NCI-H1436 (cell line): ENCODE measurements at places on chromosomes 13 and 19.
A peak's percentile ranks its signal among the peaks of the same experiment; 100 is the strongest.

DNA sequence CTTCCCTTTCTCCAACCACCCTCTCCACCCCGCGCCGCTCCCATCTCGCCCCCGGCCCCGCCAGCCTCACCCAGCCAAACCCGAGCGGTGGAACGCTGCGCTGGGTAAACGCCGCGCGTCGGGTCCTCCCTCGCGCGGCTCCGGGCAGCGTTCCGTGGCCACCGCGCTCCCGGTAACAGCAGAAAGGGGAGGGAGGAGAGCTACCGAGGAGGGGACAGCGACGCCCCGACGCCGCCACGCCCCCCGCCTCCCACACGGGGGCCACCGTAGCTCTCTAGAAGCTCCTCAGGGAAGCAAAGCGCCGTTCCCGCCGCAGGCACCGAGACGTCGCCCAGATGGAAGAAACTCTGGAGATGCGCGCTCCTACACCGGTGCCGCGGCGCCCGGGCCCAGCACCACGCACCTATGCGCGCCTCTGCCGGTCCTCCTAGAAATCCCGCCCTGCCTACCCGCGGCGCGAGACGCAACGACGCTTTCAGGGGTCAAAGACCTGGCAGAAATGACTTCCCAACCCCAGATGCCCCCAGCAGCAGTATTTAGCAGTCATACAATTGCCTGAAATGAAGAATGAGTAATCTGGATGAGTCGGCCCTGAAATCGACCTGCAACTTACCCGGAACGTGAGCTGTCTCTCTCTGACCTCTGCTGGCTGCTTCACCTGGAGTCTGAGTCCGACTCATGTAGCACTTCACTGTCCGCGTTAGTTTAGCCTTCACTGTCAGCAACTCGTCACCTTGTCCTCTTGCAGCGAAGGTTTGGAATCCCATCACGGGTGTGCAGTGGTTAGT, at the start of gene RUBCNL:
Gene RUBCNL (minus strand): TSS at position 189 of the 788 bp plus-strand sequence. CDS start 14,777 bp downstream, outside the sequence.
- DNase-seq, result peak; percentile 1

DNA sequence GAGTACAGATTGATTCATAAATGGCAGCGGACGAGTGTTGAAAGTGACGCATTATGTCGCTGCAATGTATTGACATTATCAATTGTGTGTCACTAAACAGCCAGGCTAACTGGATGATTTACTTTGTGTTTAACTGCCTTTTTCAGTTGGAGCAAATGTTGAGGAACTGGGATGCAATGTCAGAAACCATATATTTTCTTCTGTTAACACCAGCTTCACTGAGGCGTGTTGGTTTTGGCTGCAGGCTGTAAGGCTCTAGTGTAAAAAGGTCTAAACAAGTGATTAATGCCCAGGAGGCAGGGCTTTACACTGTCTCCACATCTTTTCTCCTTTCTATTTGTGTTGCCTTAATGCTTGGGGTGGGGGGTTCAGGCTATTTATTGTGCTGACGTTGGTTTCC, 80.1 kb downstream of the GGACT start:
- no peak for DNase-seq

- DNase-seq, result peak; percentile 80
Measured at GRCh38 chr19:18280247-18281081, 958 bp downstream of the JUND start.

DNA sequence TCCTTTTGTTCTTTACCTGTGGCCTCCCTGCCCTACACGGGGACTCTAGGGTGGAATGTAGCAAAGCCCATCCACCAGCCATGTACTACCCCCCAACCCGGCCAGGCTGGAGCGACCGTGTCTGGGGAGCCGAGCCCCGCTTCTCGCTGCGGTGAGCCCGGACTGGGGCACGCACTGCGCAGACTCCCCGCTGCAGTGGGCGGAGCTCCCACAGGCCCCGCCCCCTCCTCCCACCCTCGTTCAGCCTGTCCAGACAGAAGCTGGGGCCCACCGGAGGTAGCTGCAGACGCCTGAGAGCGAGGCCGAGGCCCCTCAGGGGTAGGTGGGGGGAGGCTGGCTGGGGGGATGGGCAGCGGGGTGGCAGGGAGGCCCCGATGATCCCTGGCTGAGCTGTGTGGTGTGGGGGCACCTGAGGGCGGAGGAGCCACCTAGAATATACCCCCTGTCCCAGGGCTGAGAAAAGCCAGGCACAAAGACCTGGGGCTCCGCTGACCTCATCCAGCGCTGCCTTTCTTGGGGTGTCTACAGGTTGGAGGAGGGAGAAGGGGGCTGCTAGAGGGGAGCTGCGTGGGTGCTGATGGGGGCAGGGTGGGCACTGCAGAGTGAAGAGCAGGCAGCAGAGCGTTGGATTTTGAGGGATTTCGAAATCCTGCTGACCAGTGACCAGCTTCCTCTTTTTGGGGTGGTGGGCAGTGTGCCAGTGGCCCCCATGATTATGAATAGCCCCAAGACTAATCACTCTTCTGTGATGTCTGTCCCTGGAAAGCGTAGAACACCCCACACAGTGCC, 17.3 kb downstream of the PLD3 start:
- DNase-seq, result peak; percentile 76

DNA sequence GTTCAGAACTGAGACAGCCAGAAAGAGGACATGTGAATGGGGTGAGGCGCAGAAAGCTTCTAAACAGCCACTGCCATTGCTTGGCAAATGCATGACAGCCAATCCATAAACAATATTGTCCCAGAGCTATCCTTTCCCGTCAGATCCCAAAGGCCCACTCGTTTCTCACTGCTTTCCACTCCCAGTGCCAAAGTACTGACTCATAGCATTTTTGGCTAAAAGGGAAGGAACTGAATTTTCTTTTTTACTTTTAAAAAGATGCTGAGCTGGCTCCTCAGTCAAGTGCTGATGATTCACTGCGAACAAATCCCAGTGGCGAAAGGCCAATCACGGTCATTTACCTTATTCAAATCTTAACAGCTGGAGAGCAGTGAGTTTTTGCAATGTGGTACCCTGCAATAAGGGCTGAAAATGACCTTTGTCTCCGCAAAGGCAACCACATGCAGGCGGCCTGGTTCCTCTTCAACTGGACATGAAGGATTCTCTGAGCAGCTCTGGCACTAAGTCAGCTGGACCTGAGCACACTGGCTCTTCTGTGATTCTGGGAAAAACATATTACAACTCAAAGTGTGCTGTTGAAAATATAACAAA, 151.7 kb downstream of the DCLK1 start:
- no peak for DNase-seq

DNA sequence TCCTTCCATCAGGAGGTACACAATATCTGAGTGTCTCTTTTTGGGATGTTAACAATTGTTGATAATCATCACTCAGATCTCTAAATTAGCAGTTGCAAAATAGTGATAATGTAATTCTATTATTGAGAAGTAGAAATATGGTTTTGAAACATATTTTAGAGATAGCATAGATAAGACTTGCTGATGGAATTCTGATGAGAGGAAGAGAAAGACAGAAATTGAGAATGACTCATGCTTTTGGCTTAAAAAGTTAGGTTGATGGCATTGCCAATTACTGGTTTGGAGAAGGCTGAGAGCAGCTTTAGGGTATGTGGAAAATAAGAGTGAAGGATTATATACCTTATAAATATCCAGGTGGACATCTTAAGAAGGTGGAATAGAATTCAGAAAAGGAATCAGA, 106.4 kb upstream of the EDNRB start:
- DNase-seq, result no peak

DNA sequence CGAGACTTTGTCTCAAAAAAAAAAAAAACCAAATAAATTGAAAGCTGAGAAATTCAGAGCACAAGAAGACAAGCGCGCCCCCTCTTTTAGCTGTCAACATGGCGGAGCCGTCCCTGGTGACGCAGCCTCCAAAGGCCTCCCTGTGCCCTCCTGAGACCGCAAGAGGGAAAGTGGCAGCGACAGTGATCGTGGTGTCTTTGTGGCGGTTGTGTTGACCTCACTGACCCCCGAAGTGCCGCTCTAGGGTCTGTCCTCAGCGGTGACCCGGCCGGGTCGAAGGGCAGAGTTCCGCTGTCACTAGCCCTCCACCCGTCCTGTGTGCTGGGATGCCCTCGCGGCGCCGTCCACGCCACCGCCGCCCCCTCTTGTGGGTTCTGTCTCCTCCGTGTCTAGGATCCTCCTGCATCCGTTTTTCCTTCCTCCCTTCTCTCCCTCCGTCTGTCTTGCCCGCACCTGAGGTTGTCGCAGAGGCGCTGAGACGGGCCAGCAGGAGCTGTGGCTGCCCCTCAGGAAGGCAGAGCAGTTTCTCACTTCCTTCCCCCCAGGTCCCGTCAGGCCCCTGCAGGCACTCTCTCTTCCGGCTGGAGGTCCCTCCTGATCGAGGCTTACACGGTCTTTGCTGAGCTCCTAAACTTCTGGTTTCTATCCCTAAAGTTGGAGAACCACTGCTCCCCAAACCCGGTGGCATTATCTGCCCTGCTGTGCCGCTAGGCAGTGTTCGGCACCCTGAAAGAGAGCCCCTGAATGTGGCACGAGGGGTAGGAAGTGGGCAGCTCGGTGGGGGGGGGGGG, 7.2 kb downstream of the UHRF1 start:
- DNase-seq, result no peak

DNA sequence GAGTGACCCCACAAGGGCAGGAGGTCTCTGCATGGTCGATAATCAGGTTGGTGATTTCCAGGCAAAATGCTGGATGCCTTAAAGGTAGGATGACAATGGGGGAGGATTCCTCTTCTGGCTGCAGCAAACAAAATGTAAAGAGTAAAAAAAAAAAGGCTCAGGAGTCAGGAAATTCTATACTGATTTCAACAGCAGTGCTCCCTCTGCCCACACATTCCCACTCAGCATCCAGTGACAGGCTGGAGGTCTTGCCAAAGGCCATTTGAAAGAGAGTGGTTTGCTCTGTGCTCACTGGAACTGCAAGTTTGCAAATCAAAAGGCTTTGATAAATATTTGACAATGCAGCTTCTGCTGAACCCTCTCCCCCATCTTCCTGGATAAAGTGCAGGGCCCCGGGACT, 135.4 kb downstream of the TNFRSF19 start:
- no peak for DNase-seq

- peak; percentile 93 for DNase-seq
Measured at GRCh38 chr13:108215436-108215835, at the start of gene LIG4. LIG4 (minus strand) TSS chr13:108215536; CDS start chr13:108211268, 4,268 bp downstream.

DNA sequence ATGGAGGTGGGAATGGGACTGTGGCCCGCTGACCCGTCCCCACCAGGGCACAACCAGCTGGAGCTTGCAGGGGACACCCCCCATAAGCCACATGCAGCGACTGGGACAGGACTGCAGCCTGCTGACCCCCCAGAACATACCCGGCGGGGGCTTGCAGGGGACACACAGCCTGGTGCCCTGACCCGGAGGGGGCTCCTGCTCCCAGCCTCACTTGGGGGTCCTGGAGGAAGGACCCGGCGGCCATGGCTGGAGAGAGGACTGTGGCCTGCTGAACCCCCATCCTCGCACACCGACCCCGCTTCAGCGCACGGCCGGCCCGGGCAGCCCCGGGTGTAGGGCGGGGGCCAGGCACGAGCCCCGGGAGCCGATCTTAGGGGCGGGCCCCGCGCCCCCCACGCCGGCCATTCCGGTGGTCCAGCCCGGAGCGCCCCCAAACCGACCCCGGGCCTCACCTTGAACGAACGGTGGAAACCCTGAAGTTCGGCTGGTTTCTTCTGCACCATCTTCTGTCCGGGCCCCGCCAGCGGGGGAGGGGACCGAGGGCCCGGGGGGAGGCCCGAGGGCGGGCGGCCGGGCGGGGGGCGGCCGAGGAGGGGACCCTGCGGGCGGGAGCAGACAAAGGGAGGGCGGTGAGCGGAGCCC, 574 bp downstream of the MKNK2 start:
- no peak for DNase-seq

DNA sequence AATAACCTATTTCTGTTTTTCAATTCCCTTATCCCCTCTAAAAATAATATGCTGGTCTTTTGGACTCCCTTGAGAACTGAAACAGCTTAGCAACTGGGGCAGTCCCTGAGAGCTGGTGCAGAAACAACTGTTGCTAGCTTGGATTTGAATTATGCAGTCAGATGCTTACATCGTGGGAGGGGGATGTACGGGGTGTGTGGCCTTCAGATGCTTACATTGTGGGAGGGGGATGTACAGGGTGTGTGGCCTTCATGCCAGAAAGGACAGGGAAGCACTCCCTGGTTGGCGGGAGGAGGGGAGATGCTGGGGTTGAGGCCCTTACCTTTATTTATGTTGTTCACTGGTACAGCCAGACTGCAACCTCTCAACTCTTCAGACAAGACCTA, 25.6 kb downstream of the LRCH1 start:
- DNase-seq, result no peak

GRCh38 chr19:7360393-7360984, 11.8 kb downstream of the ARHGEF18 start:
- DNase-seq, result no peak

DNA sequence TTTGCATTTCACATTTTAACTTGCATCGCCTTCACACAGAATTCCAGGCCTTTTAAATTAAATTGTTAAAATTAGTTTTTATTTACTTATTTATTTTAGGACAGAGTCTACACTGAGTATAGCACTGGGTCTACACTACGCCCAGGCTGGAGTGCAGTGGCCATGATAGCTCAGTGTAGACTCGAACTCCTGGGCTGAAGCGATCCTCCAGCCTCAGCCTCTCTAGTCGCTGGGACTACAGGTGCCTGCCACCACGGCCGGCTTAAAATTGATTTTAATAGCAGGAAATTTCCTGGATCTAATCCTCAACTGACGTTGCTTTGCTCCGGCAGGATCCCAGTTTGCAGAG, 301 bp upstream of the ZNF610 start:
- no peak for DNase-seq

GRCh38 chr13:77781808-77782207, 84.3 kb downstream of the SLAIN1 start:
- DNase-seq, result no peak
